Dermis microvascular lymphatic vessel endothelial cell (primary cell): ENCODE measurements at places on chromosomes 5 and 9. TPM values are rescaled to one million over a fixed set of nuclear protein-coding genes. Genes with fewer than 3 reads are reported as not detected.

DNA sequence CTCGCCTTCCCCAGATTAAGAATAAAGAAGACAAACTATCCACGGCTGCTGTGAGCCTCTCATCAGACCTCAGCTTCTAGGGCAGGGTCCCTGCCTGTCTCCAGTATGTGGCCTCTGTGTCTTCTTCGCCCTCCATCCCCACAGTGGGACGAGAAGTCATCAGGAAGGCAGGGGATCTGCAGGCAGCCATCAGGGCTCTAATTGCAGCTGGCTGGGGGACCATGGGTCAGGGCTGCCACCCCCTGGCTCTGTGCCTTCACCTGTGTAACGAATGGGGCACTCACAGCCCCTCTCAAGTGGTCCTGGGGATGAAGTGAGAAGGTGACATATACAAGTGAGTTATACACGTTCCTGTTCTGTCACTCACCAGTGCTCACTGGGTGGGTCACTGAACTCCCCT, 139.8 kb downstream of the KCNIP1 start:
- no peak for DNase-seq

GRCh38 chr5:20683241-20683940, 695.4 kb upstream of the CDH18 start:
- DNase-seq: no peak

DNA sequence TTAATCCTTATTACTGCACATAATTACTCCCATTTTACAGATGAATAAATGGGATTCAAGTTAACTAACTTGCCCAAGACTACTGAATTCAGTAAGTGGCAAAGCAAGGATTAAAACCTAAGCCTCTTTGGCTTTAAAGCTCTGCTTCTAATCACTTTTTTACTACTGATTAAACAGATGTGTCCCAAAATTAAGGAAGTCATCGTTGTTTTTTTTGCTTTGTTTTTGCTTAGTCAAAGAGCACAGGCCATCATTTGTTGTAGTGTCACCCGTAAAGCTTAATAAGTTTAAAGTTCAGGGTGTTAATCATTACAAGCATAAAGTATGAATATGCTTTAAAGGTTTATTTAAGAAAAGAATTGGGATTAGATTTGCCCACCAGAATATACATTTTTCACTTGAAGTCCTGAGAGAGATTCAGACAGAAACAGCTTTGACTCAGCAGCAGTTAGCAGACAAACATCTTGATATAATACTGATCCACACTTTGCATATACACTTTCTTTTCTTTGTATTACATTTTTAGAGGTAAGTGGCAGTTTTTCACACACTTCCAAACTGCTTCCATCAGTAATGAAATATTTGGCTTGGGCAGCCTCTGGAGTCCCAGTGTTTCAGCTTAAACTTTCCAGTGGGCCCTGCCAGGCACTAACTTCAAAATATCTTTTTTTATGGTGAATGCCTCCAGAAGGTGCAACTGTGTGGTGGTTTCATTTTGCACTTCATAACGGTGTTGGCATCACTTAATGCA, 52.7 kb downstream of the PIK3R1 start:
- no peak for DNase-seq

Gene ERCC6L2
- total RNA-seq: 32.1 and 41.7 TPM in 2 replicates

Gene PCDHB3
- 0.26 and 1.1 TPM in 2 replicates for total RNA-seq
